ENCODE measurements at places on chromosomes 2 and 18. TPM values are rescaled to one million over a fixed set of nuclear protein-coding genes. Genes with fewer than 3 reads are reported as not detected.

GRCh38 chr18:56248610-56249235 lies 389.7 kb downstream of the TXNL1 start:
- no peaks in the 10 kb centered on the region for H3K36me3 ChIP-seq
- H3K27me3 ChIP-seq, result no peaks in the 10 kb centered on the region
- H3K4me1 ChIP-seq, result no peaks in the 10 kb centered on the region

The ZNF638 gene
- 77.8 TPM for total RNA-seq

The HOXD13 gene
- total RNA-seq, result not detected

DNA sequence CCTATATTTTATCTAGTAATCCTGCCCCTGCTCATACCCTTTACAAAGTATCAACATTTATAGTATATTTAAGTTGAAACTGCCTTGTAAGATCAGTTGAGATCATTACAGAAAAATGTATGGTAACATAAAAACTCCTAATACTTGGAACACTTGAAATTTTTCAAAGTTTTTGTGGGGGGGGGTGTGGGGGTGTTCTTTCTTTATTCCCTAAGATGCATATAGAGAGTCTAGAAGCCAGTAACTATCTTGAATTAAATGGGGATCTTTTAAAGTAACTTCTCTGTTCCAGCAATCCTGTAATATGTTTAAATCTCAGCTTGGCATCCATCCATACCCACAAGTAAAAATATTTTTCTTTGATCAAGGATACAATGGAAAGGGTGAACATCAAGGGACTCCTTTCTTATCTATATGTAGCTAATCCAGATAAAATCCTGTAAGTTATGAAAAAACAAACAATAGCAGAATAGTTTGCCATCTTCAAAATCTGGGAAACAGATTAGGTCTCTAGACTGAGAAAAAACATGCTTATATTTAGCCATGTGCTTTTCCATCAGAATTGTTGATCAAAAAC lies 455.3 kb downstream of the MEIS1 start:
- H3K36me3 ChIP-seq, result no peaks in the 10 kb centered on the region
- no peak for DNase-seq
- H3K27ac ChIP-seq, result no peak overlapping the region
- H3K4me3 ChIP-seq, result no peak overlapping the region

GRCh38 chr18:43570593-43570992 lies 293.3 kb upstream of the SYT4 start:
- no peak overlapping the region for H3K27ac ChIP-seq
- no peaks in the 10 kb centered on the region for H3K4me1 ChIP-seq
- no peak for DNase-seq
- no peaks in the 10 kb centered on the region for H3K27me3 ChIP-seq

DNA sequence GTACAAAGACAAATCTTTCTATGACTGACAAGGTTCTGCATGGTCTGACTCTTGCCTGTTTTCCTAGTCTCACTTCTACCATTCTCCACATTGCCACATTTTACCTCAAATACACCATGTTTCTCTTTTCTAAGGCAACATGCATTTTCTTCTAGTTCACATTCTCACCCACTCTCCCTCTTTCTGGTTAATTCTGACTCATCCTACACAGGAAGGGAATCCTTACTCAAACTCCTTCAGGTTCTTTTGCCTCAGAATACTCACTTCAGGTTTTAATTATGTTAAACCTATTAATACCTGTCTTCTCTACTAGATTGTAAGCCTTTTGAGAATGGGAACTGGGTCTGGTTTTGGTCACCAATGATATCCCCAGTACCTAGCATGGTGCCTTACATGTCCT lies 47.2 kb downstream of the MAP2 start:
- no peaks in the 10 kb centered on the region for H3K4me1 ChIP-seq
- H3K27ac ChIP-seq, result no peak overlapping the region
- no peaks in the 10 kb centered on the region for H3K36me3 ChIP-seq
- H3K4me3 ChIP-seq, result no peak overlapping the region
- H3K27me3 ChIP-seq, result no peaks in the 10 kb centered on the region
- DNase-seq, result no peak

GRCh38 chr2:80378-80777 lies 34.1 kb upstream of the FAM110C start:
- no peaks in the 10 kb centered on the region for H3K36me3 ChIP-seq
- H3K4me3 ChIP-seq, result no peak overlapping the region
- no peak overlapping the region for H3K27ac ChIP-seq
- H3K27me3 ChIP-seq, result peaks cover 7% of the 10 kb centered on the region
- no peak for DNase-seq

DNA sequence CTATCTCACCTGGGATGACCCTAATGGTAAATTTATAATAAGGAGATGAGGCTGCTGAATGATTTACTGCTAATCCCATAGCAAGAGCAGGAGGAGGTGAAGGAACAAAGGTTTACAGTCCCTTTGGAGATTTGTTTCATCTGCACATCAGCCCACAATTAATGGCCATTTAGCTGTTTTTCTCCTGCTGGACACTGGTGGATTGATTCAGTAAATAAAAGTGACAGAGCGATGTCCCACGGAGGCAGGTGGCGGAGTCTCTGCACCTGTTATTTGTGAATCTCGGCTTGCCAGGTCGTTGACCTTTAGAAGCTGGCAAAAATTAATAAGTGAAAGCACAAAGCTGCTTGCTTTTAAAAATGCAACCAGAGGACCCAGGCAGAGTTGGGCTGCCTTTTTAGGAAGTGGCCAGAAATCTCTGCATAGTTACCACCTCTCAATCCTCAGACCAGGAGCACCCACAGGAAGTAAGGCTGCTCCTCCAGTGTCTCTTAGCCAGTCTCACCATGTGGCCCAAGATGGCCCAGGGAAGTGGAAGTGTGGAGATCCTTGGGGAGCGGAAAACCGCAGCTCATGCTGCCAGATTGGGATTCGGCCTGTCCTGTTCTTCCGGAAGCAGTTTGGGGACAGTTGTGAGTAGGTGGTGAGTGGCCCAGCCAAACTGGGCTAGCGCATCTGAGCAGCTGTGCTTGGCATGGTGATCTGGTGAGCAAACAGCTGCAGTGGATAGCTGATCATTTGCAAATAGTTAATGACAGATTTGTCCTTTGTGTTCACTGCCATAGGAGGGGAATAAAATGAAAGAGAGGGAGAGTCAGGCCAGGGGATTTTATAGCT lies 1005.7 kb upstream of the PIK3C3 start:
- H3K36me3 ChIP-seq, result no peaks in the 10 kb centered on the region
- no peaks in the 10 kb centered on the region for H3K4me1 ChIP-seq
- H3K4me3 ChIP-seq, result no peak overlapping the region
- H3K27ac ChIP-seq, result no peak overlapping the region

GRCh38 chr2:54371460-54372065 lies 84.6 kb upstream of the SPTBN1 start:
- no peaks in the 10 kb centered on the region for H3K36me3 ChIP-seq
- H3K4me1 ChIP-seq, result no peaks in the 10 kb centered on the region
- no peaks in the 10 kb centered on the region for H3K27me3 ChIP-seq
- H3K4me3 ChIP-seq, result no peak overlapping the region

The CPO gene
- total RNA-seq, result not detected

GRCh38 chr2:41947701-41948396 lies 100.0 kb upstream of the PKDCC start:
- no peaks in the 10 kb centered on the region for H3K27me3 ChIP-seq
- no peak overlapping the region for H3K27ac ChIP-seq
- no peaks in the 10 kb centered on the region for H3K4me1 ChIP-seq
- DNase-seq, result no peak

DNA sequence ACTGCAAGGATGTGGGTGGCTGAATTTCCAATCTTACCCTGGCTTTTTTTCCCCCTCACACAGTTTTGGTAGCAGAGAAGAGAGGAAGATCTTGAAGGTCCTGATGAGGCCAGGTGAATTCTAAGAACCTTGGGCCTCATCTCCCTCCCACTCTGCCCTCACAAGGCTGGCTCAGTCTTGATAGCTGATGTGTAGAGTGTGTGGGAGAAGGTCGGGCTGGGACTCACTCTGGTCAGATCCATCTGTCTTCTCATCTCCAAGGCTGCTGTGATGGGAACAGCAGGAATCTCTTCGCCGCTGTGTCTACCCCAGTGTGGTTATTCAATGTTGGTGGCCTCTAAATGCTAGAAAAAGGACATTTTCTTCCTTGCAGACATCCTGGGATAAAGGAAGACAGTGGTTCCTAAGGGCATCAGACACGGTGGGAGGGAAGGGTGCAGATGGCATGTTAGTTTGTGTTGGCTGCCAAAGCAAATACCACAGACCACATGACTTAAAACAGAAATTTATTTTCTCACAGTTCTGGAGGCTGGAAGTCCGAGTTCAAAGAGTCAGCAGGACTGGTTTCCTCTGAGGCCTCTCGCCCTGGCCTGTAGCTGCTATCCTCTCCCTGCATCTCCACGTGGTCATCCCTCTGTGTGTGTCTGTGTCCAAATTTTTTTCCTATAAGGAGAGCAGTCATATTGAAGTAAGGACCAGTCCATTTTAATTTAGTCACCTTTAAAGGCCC lies 37.6 kb upstream of the MGAT4A start:
- H3K27me3 ChIP-seq, result no peaks in the 10 kb centered on the region
- H3K4me1 ChIP-seq, result peaks cover 78% of the 10 kb centered on the region
- no peaks in the 10 kb centered on the region for H3K36me3 ChIP-seq
- H3K4me3 ChIP-seq, result no peak overlapping the region
- no peak for DNase-seq

The NEURL3 gene
- total RNA-seq, result not detected

The ACTR1B gene
- total RNA-seq, result 89.5 TPM

The KCNS3 gene
- not detected for total RNA-seq

DNA sequence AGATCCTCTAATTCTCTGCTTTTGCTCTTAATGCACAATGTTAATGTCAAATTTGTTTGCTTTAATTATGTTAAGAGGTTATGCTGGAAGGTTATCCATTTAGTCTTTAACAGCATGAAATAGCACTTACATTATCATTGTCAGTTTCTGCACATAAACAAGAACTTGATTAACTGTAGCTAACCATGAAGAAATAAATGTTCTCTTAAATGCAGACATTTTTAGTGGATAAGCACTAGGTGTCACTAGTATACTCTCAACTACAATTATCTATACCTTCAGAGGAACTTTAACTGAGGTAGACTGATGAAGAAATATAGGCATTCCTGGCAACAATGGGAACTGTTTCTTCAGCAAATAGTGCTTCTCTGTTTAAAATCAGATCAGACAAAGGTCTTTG lies 178.8 kb upstream of the CHST9 start:
- no peak for DNase-seq
- H3K4me3 ChIP-seq, result no peak overlapping the region
- H3K4me1 ChIP-seq, result no peaks in the 10 kb centered on the region
- H3K27me3 ChIP-seq, result no peaks in the 10 kb centered on the region

DNA sequence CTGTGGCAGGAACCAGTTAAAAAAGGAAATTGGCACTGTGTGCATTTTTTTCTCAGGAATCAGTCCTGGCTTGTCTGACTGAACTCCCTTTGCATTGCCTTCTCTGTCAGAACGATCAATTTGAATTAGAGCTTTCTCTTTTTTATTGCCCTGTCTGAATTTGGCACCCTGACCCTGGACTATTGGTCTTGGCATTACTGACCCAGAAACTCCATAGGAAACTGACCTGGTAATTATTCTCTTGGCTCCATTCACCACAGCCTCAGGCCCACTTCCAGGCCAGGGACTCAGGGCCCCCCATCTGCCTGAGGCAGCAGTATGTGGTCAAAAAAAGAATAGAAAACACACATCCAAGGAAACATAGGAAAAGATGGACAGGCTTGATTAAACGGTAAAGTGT lies 32.0 kb upstream of the CCDC88A start:
- no peaks in the 10 kb centered on the region for H3K4me1 ChIP-seq
- no peak overlapping the region for H3K4me3 ChIP-seq
- no peak for DNase-seq
- no peak overlapping the region for H3K27ac ChIP-seq

DNA sequence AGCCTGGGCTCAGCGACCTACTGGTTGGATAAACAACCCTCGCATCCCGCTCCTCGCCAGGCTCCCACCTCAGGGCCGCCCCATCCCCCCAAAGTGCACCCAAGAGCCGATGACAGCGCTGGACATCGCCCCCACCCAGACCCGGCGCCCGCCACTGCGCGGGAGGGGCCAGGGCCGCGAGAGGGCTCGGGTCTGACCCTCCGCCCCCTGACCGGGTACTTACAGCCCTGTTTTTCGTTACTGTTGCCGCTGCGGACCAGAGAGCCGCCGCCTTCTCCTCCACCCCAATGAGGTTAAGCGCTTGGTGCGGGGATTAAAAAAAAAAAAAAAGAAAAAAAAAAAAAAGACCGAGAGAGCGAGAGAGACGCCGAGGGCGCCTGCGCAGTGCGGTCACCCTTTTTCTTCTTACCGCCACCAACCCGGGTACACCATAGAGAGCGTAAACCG lies at the start of gene CLASP1:
Gene CLASP1 (minus strand): TSS at position 314 of the 447 bp plus-strand sequence. CDS start 43,567 bp downstream, outside the sequence.
- peak within 1 kb of the TSS; percentile 77 for H3K4me3 ChIP-seq
- no peaks in the 10 kb centered on the region for H3K36me3 ChIP-seq
- no peaks in the 10 kb centered on the region for H3K27me3 ChIP-seq
- peak within 1 kb of the TSS; percentile 94 for H3K27ac ChIP-seq
- no peak for DNase-seq

DNA sequence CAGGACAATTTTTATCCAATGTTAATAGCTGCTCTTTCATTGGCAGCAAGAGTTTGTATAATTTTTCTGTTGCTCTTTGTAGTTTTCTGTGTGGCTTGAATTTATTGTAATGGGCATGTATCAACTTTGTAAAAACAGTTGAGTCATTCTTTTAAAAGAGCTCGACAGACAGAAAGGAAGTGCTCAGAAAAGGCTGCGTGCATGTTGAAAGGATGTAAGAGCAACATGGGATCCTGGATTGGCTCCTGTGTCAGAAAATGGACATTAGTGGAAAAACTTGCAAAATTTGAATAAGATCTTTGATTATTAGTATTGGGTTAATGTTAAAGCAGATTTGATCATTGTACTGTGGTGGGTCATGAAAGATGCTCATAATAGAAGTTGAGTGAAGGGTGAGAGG lies 93.3 kb upstream of the CDC42EP3 start:
- no peak overlapping the region for H3K27ac ChIP-seq
- H3K4me1 ChIP-seq, result no peaks in the 10 kb centered on the region
- no peak overlapping the region for H3K4me3 ChIP-seq

DNA sequence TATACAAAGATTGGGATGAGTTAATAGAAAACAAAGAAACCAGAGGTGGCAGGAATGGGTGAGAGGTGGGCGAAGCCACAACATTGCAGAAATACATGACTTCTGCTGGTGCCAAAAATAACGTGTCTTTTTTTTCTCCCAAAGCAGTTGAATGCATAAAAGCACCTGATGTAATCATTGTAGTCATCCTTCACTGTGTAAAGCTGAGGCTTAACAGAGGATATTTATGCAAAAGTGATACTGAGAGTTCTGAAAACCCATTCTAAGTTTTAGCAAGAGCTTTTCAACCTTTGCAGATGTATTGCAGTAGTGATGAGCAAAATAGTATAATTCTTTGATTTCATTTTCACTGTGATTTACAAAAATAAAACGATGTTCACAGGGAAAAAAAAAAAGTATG lies 173.0 kb downstream of the PTGR3 start:
- no peak overlapping the region for H3K27ac ChIP-seq
- DNase-seq, result no peak
- H3K4me1 ChIP-seq, result no peaks in the 10 kb centered on the region
- no peaks in the 10 kb centered on the region for H3K27me3 ChIP-seq
- H3K4me3 ChIP-seq, result no peak overlapping the region

The UPP2 gene
- not detected for total RNA-seq

GRCh38 chr2:23495661-23496114 lies 110.7 kb downstream of the KLHL29 start:
- H3K27me3 ChIP-seq, result peaks cover 5% of the 10 kb centered on the region
- no peaks in the 10 kb centered on the region for H3K36me3 ChIP-seq
- no peak overlapping the region for H3K27ac ChIP-seq
- DNase-seq, result no peak
- H3K4me1 ChIP-seq, result peaks cover 29% of the 10 kb centered on the region
- H3K4me3 ChIP-seq, result no peak overlapping the region

- no peaks in the 10 kb centered on the region for H3K4me1 ChIP-seq
- no peak for DNase-seq
- no peaks in the 10 kb centered on the region for H3K27me3 ChIP-seq
- no peaks in the 10 kb centered on the region for H3K36me3 ChIP-seq
- no peak overlapping the region for H3K4me3 ChIP-seq
These were observed 95.9 kb downstream of the COL3A1 start for GRCh38 chr2:189069855-189070619.

Measured in CD4-positive, alpha-beta T cell (primary cell).